ENCODE measurements at places on chromosomes 7 and 10.

- no peak for DNase-seq
These were observed 3.5 kb downstream of the NRF1 start for GRCh38 chr7:129615018-129615417.

GRCh38 chr7:80187279-80187678 lies 52.6 kb downstream of the GNAI1 start:
- DNase-seq: no peak

- no peak for DNase-seq
These were observed 180.3 kb upstream of the TCF7L2 start for GRCh38 chr10:112769611-112770370.

- DNase-seq: no peak
These were observed 106.5 kb downstream of the HTR7 start for GRCh38 chr10:90751107-90751997.

DNA sequence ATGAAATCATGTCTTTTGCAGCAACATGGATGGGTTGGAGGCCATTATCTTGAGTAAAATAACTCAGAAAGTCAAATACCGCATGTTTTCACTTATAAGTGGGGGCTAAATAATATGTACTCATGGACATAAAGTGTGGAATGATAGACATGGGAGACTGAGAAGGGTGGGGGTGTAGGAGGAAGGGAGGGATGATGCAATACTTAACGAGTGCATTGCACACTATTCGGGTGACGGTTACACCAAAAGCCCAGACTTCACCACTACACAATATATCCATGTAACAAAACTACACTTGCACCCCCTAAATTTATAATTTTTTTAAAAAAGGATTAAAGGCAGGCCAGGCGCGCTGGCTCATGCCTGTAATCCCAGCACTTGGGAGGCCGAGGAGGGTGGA lies 13.6 kb downstream of the LGI1 start:
- no peak for DNase-seq

DNA sequence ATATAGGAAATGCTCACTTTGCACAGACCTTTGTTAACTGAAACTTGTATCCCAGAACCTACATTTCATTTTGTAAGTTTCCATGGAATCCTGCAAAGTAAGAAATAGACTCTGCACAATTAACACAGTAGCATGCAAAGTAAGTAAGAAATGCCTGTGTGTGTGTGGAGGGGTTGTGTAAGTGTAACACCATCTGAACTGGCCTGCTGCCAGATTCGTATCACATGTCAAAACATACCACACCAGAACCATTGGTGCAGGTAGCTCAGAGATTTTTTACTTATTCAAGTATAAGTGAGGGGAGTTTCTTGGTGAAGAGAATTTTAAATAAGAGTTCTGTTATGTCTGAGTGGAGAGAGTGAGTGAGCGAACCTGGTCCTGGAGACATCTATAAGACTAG lies 17.9 kb upstream of the DDX21 start:
- no peak for DNase-seq

- no peak for DNase-seq
These were observed 40.6 kb downstream of the CYP17A1 start for GRCh38 chr10:102796407-102797176.

DNA sequence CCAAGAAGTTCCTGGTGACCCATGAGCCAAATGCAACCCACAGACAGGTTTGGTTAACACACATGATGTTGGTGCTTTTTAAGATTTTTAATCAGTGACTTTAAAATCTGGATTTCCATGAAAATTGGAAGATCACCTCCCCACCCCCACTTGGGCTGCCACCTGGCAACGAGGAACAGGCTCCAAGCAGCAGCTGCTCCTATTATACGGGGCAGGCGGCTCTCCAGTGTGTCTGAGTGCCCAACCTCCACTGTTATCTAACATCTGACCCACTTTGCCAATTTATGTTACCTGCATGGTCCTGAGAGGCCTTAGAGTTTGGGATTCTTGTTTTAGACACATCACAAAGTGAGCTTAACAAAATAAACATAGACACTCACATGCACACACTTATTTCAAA lies 56.4 kb downstream of the SGMS1 start:
- DNase-seq: no peak

Data from NCI-H187 treated with DMSO at 0.1 percent for 48 hours (cell line).